ENCODE measurements at places on chromosomes 3 and 15.

GRCh38 chr3:55616803-55617202, 129.7 kb upstream of the WNT5A start:
- no peak for DNase-seq

GRCh38 chr3:55807210-55807609, 320.1 kb upstream of the WNT5A start:
- no peak for DNase-seq

DNA sequence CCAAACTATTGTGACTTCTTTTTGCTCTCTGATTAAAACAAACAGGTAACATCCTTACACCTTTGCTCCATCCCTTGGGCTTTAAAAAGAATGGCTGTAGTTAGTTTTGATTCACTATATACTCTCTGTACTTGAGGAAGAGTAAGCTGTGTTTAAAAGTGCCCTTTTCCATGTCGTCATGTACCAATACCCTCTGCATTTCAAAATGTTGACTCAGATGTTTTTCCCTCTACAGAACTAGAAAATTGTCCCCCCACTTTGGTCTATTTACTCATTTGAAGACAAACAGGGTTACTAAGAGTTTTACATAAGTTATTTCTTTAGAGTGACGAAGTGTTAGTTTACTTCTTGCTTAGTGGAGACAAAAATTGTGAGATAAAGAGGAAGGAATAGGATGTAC, 62.7 kb downstream of the TASOR start:
- no peak for DNase-seq

- DNase-seq = no peak
Measured at GRCh38 chr15:62063825-62064635, 2.7 kb upstream of the C2CD4A start.

- no peak for DNase-seq
Measured at GRCh38 chr3:134354612-134355251, 19.5 kb downstream of the AMOTL2 start.

DNA sequence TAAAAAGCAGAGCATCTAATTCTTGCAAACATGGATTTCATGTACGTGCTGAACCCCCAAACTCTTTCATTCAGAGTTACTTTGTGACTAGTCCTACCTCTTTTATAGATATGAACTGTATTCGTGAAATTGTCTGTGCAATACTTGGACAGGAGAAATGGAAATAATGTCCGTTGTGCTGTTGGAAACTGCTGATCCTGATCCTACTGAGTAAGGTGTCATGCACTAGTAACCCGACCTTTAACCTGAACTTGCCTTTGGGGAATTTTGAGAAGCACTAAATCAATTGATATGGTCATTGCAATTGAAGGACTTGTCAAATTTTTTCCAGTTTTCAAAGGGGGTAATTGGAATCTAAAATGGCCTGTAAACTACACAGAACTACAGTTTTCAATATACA, 856.4 kb downstream of the ROBO1 start:
- DNase-seq = no peak

DNA sequence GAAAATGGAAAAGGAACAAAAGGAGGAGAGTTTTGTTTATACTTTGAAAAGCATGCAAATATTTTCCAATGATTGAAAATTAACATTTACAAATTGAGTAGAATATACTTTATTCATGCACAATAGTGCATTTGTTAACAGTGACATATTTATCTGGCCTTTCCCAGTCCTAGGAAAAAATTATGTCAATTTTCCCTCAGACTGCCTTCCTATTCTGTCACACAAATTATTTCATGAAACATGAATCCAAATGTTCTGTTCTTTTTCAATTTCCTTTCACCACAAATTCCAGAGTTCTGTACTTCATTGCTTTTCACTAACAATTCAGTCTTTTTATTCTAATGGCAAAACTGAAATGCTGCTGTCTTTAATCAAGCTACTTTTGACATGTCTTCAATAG, 945.1 kb downstream of the ROBO1 start:
- DNase-seq = no peak

DNA sequence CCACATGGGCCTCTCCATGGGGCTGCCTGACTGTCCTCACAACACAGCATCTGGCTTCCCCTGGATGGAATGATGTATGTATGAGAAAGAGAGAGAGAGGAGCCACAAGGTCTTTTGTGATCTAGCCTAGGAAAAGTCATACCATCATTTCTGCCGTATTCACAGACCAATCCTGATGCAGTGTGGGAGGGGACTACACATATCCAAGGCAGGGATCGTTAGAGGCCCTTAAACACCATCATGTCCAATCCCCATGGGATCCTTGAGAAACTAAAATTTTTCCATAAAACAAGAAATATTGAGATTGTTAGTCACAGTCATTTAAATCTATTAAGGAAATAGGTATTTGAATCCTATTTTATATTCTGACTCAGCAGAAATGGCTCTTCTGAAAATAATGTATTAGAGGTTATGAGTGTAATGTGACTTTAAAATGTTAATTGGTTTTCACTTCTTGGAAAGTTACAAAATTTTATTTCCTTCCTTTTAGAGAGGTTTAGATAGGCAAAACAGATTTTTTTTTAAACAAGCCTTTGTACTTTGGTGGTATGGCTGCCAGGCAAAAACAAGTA, 65.1 kb upstream of the TSC22D2 start:
- DNase-seq = no peak

DNA sequence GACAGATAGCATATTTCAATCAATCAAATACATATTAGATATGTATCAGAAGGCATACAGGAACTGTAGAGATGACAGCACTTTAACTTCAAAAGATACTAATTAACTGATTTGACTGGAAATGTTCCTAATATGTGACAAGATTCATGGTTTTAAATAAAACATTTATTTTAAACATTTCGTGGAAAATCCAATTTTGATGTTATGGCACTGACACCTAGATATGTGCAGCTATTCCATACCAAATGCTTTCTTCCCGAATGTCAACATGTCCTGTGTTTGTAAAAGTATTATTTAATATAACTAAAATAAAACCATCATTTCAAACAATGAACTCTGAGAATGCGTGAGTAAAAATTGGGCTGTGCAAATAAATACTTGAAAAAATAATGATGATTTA, 1209.3 kb downstream of the NSUN3 start:
- no peak for DNase-seq

GRCh38 chr3:127233371-127233770, 40.4 kb downstream of the PRR23E start:
- no peak for DNase-seq

GRCh38 chr15:26888761-26889160, 21.9 kb downstream of the GABRA5 start:
- DNase-seq = no peak

GRCh38 chr3:139611528-139611927, 66.2 kb downstream of the NMNAT3 start:
- DNase-seq = no peak

DNA sequence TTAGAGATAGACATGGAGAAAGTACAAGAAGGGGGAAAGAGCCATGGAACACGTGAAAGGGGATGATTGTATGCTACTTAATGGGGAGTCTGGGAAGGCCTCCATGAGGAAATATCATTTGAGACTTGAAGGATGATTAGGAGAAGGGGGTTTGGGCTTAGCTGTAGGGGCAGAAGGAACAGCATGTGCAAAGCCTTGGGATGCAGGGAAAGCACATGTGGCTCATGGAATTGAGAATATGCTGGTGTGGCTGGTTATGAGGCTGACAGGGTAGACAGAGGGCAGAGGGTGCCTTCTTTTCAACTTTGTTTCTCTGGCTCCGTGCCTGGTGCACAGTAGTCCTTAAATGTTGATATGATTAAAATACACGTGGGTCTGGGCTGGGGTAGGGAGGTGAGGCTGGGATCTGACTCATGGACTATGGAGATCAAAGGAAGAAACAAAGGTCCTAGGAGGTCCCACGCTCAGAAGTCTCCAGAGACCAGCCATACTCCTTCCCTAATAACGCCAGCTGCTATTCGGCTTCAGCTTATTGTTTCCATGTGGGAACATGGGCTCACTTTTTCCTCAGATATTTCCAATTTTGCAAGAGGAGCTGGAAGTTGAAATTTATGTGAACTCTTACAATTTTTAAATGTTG, 1.1 kb downstream of the GTF2E1 start:
- DNase-seq = no peak

GRCh38 chr3:111723293-111724215, 128.4 kb upstream of the ZBED2 start:
- no peak for DNase-seq

GRCh38 chr3:64141476-64141875, 83.8 kb downstream of the PRICKLE2 start:
- DNase-seq = no peak

DNA sequence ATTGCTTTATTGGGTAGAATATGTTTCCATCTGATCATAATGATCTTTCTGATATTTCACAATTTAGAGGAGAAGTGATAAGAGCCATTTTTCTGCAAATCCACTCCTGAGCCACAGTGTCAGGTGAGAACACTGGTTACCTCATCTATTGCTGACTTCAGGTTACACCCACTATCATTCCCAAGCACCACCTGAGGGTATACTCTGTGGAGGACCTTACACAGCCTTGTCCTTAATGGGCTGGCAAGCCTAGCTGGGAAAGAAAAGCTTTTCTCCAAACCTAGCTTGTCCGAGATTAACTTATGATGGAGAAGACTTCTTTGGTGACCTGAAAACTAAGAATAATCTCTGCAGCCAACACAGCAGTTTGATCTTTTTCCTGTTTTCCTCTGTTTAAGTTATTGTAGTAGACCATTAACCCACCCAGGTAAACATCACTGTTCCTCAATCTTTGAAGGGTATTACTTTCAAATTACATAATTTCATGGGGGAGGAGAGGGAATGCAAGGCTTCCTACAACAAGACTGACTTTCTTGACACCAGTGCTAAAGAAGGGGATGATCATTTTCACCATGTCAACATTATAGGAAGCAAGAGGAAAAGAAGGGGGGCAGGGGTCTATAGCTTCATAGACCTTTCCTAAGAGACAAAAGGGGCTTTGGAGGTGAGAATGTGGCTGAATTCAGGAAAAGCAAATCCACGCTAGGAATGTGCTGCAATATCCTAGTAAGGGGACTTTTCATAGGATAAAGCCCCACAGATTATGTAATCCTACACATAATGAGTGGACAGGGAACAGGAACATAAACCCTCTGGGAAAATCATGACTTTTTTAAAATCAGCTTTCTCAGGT, 1.7 kb downstream of the NCEH1 start:
- DNase-seq = no peak

DNA sequence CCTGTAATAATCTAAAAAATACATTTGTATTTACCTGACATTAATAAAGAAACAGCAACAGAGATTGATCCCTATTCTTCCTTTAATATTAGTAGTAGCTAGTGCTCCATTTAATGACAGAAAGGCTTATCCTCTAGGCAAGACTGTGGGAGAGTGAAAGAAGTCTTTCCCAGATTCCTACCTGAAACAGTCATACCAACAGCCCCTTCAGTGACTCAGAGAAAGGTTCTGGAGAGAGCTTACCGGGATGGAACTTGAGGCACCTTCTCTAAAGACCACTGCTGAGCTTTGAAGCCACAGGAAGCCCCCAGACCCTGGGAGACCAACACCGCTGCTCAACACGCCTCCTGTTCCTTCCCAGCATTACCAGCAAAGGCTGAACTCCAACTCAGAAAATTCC, 66.9 kb upstream of the FGF12 start:
- no peak for DNase-seq

GRCh38 chr15:89472785-89473256, 23.6 kb downstream of the RHCG start:
- DNase-seq = no peak

DNA sequence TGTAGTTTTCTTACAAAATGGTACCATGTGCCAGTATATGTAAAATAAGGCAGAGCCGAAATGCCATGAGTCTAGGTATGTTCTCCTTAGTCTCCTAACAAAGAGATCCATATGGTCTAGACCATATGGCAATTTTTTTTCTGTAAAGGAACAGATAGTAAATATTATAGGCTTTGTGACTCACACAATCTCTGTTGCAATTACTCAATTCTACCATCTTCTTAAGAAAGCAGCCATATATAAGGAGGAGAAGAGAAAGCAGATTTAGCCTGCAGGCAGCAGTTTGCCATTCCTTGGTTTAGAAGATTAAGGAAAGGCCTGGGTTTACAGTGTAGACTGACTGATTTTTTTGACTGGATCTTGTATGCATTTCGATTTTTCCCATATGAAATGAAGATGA, 16.3 kb upstream of the BBX start:
- DNase-seq = no peak

- no peak for DNase-seq
Measured at GRCh38 chr3:139327231-139327630, 16.6 kb upstream of the MRPS22 start.

DNA sequence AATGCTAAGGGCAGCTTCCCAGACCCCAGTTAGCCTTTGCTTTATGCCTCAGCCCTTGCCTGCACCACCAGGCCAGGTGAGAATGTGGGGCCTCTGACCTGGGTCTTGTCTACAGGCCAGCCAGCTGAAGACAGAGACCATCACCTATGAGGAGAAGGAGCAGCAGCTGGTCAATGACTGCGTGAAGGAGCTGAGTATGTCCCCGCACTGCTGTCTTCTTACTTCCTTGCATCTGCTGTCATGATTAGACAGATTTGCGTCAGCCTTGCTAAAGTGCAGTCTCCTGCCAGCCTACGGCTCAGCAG, 74.6 kb downstream of the CCK start:
- no peak for DNase-seq

DNA sequence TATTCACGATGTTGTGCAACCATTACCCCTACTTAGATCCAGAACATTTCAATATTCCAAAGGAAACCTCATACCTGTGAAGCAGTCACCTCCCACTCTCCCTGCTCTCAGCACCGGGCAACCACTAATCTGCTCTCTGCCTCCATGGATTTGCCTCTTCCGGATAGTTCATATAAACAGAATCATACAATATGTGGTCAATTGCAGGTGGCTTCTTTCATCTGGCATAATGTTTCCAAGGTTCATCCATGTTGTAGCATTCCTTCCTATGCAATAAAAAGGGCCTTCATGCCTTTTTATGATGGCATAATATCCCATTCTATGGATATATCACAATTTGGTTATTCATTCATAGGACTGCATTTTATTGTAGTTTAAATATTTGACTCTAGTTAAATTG, 23.9 kb downstream of the CA12 start:
- DNase-seq = no peak

DNA sequence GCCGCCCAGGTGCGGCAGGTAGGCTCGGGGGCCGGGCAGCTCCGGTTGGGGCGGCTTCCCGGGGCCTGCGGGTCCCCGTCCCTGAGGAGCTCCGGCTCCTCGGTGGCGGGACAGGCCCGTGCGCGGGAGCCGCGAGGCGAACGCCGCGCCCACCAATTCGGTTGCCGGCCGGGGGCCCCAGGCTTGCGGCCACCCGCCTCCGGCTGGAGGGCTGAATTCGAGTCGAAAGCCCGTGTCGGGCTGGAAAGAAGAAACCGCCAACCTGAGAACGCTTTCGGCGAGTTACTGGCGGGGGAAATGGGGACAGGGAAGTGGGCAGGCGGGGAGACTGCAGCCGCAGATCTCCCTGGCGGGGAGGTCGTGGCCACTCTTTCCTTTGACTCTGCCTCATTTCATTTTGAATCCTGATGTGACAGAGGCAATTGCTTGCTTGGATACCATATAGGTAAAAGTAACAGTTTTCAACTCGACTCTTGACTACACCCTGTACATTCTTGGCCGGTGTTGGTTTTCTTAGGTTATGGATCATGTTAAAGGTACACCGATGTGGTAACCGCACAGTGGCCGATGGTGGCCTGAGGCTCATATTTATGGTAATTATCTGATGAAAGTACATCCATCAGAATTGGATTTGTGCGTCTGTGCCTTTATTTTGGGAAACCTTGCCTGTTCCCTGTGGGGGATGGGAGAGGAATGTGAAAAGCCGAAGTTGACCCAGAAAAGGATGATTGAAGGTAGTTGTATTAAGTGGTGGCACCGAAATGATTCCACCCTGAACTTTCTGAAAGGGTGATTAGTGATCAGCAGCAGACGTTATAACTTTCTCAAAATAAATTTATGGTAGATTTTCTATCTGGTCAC, 1.7 kb downstream of the B3GNT5 start:
- DNase-seq = no peak
